ENCODE measurements at places on chromosomes 1 and 21. TPM values are rescaled to one million over a fixed set of nuclear protein-coding genes. Genes with fewer than 3 reads are reported as not detected.
A peak's percentile ranks its signal among the peaks of the same experiment; 100 is the strongest.

GRCh38 chr1:173268786-173269277, 61.7 kb upstream of the TNFSF4 start:
- no peak for DNase-seq
- H3K27me3 ChIP-seq: no peaks in the 10 kb centered on the region
- no peaks in the 10 kb centered on the region for H3K36me3 ChIP-seq
- no peak overlapping the region for H3K27ac ChIP-seq

- H3K27me3 ChIP-seq: no peaks in the 10 kb centered on the region
- no peaks in the 10 kb centered on the region for H3K4me1 ChIP-seq
- H3K4me3 ChIP-seq: no peak overlapping the region
- no peak for DNase-seq
- no peak overlapping the region for H3K27ac ChIP-seq
These were observed 47.8 kb upstream of the ZP4 start for GRCh38 chr1:237938553-237938952.

DNA sequence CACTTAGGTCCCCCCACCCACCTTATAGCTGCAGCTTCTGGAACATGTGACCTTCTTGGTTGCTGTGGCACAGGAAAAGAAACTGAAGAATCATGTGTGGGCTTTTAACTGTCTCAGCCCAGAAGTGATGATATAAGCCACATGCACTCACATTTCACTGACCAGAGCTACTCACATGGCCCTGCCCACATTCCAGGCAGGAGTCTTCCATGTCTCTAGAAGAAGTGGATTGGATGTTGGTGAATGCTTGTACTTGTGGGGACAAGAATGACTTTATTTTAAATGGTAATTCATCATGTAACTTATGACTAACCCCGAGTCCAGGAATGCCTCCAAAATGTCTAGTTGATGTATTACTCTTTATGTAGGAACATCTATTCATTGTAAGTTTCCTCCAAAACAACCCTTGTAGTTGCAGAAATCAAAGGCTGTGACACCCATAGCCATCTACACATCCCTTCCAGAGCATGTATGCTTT, 15.8 kb upstream of the CAMK1G start:
- H3K4me1 ChIP-seq: peaks cover 6% of the 10 kb centered on the region
- no peak overlapping the region for H3K27ac ChIP-seq
- no peak for DNase-seq
- peaks cover 9% of the 10 kb centered on the region for H3K27me3 ChIP-seq

GRCh38 chr1:93963585-93963984, 54.4 kb upstream of the GCLM start:
- no peak overlapping the region for H3K4me3 ChIP-seq
- H3K36me3 ChIP-seq: no peaks in the 10 kb centered on the region
- H3K27me3 ChIP-seq: no peaks in the 10 kb centered on the region
- H3K27ac ChIP-seq: no peak overlapping the region
- no peaks in the 10 kb centered on the region for H3K4me1 ChIP-seq

GRCh38 chr1:44723064-44723463, 7.9 kb downstream of the RNU5D-1 start:
- peaks cover 58% of the 10 kb centered on the region for H3K4me1 ChIP-seq
- H3K27ac ChIP-seq: peak overlapping the region; percentile 50
- H3K36me3 ChIP-seq: no peaks in the 10 kb centered on the region
- no peak overlapping the region for H3K4me3 ChIP-seq
- DNase-seq: no peak

- no peaks in the 10 kb centered on the region for H3K4me1 ChIP-seq
- DNase-seq: no peak
- no peak overlapping the region for H3K4me3 ChIP-seq
- H3K27me3 ChIP-seq: no peaks in the 10 kb centered on the region
- no peak overlapping the region for H3K27ac ChIP-seq
These were observed 21.2 kb downstream of the LRRC71 start for GRCh38 chr1:156941675-156942074.

DNA sequence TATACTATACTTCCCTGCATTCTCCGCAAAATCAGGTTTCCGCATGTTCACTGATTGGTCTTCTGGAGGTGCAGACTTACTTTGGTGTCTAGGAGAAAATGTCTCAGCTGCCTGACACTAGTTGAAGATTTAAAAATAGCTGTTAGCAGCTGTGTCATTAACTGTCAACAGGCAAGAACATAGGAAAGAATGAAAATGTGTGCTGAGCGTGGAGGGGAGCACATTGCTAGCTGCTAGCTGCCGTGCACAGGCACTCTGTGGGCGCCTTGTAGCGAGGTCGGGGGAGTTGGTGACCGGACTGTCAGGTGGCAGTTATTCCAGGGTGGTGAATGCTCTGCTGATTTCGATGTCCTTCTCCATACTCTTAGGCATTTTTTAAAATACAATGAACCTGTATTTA, 5.2 kb downstream of the FAAH start:
- DNase-seq: no peak
- no peaks in the 10 kb centered on the region for H3K4me1 ChIP-seq

- H3K36me3 ChIP-seq: no peaks in the 10 kb centered on the region
- no peak overlapping the region for H3K4me3 ChIP-seq
- no peak overlapping the region for H3K27ac ChIP-seq
- no peak for DNase-seq
These were observed 120.6 kb upstream of the KCND3 start for GRCh38 chr1:112110031-112110430.

DNA sequence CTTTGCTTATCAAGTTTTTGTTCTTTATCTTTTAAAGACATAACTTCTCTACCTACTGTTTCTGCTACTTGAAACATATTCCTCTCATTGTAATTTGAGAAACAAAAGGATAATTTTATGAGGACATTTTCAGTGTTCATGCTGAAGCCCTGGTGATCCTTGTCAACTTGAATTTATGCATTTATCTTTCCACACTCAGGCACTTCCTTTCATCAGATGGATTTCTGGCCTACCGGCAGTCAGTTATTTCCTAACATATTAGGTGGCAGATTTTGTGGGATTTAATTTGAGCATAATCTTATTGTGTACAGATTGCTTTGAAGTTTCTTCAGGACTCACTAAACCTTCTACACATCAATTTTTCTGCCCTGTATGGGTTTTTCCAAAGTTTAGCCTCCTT, 75.0 kb downstream of the RGL1 start:
- H3K36me3 ChIP-seq: no peaks in the 10 kb centered on the region
- no peaks in the 10 kb centered on the region for H3K4me1 ChIP-seq

Gene KCNJ6
- not detected for total RNA-seq

Gene PDC
- total RNA-seq: not detected

Gene LEPR
- total RNA-seq: 1.7 TPM

Gene KRTAP19-3
- total RNA-seq: not detected

Gene WLS
- total RNA-seq: not detected

Gene S100A5
- total RNA-seq: 0.93 TPM

Gene PLEKHA6
- 0.52 TPM for total RNA-seq
